NCI-H460 (cell line): ENCODE measurements at places on chromosomes 6 and 20. TPM values are rescaled to one million over a fixed set of nuclear protein-coding genes. Genes with fewer than 3 reads are reported as not detected.

KHDC1L gene
- total RNA-seq = not detected in 2 replicates

HCRTR2 gene
- not detected in 2 replicates for total RNA-seq

PKIG gene
- total RNA-seq = 28.0 and 28.7 TPM in 2 replicates

GLP1R gene
- total RNA-seq = not detected in 2 replicates

C6orf47 gene
- 10.1 and 10.9 TPM in 2 replicates for total RNA-seq

TRIM31 gene
- not detected in 2 replicates for total RNA-seq

PDYN gene
- total RNA-seq = not detected in 2 replicates

TGM3 gene
- 0.10 and 0.20 TPM in 2 replicates for total RNA-seq

LGSN gene
- 15.0 and 17.1 TPM in 2 replicates for total RNA-seq

AVP gene
- not detected in 2 replicates for total RNA-seq

ZNF391 gene
- 4.2 and 5.5 TPM in 2 replicates for total RNA-seq

B4GALT5 gene
- total RNA-seq = 16.4 TPM in 2 replicates

IBTK gene
- total RNA-seq = 57.0 and 62.9 TPM in 2 replicates

ARG1 gene
- not detected in 2 replicates for total RNA-seq

RIPPLY2 gene
- not detected in 2 replicates for total RNA-seq

RPS18 gene
- 4,945 and 5,414 TPM in 2 replicates for total RNA-seq
